ENCODE measurements at places on chromosomes 6 and 20.

- DNase-seq = no peak
Observed at GRCh38 chr20:25032478-25033264, 25.3 kb downstream of the ACSS1 start.

DNA sequence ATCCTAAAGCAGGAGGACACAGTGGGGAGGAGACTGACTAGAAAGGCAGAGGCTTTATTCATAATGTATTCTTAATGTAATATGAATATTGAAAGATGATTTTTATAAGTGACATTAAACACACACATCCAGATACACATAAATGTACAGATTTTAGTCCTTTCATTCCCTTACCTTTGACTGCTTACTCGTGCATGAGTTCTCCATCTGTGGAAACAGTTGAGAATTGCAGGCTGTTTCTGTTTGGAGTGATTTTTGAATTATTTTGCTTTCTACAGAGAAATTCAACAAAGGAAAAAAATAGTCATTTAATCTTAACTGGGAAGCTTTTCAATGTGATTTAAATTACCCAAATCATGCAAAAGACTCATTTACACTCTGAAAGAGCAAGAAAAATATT, 136.5 kb downstream of the RIMS1 start:
- no peak for DNase-seq

GRCh38 chr20:36878941-36879340, 3.0 kb downstream of the TLDC2 start:
- no peak for DNase-seq

DNA sequence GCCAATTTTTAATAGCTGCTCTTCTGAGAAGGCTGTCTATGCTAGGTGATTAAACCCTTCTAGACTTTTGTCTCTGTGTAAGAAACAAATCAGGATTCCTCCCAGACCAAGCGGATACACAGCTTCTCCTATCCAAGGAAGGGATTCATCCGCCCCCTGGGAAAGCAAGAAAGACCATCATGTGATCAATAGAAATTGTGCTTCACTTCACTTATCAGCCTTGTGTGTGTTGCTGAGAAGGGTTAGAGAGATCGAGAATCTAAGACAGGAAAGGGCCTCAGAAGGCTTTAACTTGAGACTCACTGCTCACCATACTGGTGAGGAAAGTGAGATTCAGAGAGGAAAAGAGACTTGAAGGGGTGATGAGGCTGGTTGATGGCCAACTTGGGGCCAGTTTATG, 1.5 kb downstream of the ABCC10 start:
- DNase-seq = no peak

GRCh38 chr6:93675856-93676417, 256.6 kb upstream of the EPHA7 start:
- DNase-seq = no peak

- DNase-seq = no peak
Observed at GRCh38 chr6:137810554-137811120, 56.4 kb upstream of the TNFAIP3 start.

DNA sequence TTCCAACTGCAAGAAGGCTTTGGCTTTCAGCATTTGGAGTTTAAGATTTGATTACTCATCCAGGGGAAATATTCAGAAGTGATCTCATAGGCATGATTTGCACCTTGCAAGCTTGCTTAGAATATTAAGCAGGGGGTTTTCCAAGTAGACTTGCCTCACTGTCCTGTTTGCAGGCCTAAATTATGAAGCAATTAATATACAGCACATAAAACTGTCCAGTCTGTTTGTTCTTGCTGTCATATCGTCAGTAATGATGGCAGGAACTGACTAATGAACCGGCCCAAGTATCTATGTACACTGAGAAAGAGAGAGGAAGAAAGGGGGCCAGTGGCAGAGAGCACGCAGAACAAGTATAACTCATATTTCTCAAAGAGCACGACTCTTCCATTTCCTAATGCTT, 212.5 kb upstream of the SUPT3H start:
- DNase-seq = no peak
